NCI-H1105 (cell line): ENCODE measurements at places on chromosomes 4 and X.

GRCh38 chrX:100449696-100450608 lies 39.9 kb upstream of the PCDH19 start:
- no peak for DNase-seq

- no peak for DNase-seq
These were observed 95.6 kb downstream of the ADAMTS3 start for GRCh38 chr4:72473434-72473900.

GRCh38 chr4:158782551-158783360 lies 13.9 kb downstream of the FNIP2 start:
- DNase-seq = no peak

DNA sequence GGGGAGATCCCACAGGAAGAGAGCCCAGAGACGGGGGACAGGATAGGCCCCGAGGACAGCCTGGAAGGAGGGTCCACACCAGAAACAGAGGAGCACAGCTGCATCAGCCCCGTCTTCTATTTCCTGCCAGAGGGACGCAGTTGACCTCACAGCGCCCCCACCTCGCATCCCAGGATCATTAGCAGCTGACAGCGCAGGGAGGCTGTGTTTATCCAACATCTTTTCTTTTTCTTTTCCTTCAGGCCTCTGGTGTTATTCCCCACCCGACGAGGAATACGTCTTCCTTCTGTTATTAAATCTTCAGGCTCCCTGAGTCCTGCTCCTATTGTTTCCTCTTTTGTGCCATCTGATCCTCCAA lies 75.4 kb downstream of the DCHS2 start:
- DNase-seq = no peak

- DNase-seq = no peak
These were observed 664 bp downstream of the PIR start for GRCh38 chrX:15492469-15492868.

- DNase-seq = no peak
These were observed 19.2 kb downstream of the RASGEF1B start for GRCh38 chr4:81452452-81453006.

DNA sequence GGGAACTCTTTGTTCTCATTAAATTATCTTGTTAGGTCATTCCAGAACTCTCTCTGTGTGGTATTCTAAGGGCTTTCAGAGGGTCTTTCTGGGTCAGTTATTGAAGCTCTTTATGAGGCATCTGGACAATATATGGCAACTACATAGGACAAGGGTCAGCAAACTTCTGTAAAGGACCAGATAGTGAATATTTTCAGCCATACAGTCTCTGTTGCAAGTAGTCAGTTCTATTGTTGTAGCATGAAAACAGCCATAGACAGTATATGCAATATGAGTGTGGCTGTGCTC lies 35.1 kb downstream of the HADH start:
- DNase-seq = no peak
